Fibroblast of skin of back (primary cell): ENCODE measurements at places on chromosomes 12 and 14.
A peak's percentile ranks its signal among the peaks of the same experiment; 100 is the strongest.

GRCh38 chr14:97798176-97798575 is 1001.0 kb downstream of the VRK1 start:
- DNase-seq, result no peak

DNA sequence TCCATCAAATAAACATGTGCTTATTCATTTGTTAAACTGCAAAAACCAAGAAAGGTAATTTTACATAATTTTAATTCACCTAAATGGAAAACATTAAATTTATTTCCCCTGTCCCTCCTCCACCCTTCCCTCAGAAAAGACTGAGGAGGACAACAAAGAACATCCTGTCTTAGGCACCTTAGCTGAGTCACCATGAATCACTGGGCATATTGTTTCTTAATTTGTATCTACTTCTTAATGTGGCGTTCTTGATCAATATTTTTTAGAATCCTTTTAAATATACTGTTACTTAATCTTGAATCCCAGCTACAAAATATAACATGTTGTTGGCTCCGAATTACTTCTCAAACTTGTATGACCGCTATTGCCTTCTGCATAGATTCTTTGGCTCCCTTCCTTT is 23.5 kb downstream of the SIX6 start:
- DNase-seq, result no peak

DNA sequence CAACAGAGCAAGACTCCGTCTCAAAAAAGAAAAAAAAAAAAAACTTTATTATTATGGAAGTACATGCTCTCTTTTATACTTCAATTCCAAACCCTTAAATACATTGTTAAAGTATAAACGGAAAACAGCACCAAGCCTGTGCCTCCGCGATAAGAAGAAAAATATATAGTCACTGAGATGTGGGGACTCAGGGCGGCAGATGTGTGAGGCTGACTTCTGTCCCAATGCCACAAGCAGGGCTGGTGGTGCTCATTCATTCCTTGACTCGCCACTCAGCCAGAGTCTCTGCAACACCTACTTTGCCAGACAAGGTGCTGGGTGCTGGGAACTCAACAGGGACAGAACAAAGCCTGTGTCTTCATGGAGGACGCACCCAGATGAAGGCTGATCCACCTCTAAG is 13.8 kb downstream of the LGMN start:
- no peak for DNase-seq

- DNase-seq, result no peak
These were observed 32.6 kb upstream of the ARHGAP5 start for GRCh38 chr14:32044454-32044853.

DNA sequence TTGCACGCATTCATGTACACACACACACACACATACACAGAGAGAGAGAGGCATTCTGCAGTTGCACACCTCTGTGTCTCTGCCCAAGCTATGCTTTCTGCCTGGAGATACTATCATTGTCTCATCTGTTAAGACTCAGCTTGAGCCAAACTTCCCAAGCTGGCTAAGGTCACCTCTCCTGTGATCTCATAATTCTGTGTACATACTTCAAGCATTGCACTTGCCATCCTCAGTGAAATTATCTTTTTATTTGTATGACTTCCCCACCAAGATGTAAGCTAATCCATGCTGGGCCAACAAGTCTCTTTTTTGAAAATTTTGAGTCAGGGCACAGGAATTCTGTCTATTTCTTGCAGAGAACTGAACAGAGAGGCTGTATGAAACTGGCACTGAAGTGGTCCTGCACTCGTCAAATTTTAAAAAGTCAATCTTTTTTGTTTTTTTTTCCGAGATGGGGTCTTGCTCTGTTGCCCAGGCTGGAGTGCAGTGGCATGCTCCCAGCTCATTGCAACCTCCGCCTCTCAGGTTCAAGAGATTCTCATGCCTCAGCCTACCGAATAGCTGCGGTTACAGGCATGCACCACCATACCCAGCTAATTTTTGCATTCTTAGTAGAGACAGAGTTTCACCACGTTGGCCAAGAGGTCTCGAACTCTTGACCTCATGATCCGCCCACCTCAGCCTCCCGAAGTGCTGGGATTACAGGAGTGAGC is 44.3 kb downstream of the TMTC1 start:
- peak; percentile 30 for DNase-seq

GRCh38 chr12:120902846-120903411 is 1.2 kb downstream of the SPPL3 start:
- DNase-seq, result no peak

GRCh38 chr14:101460986-101461750 is 100.1 kb upstream of the DIO3 start:
- no peak for DNase-seq
